ENCODE measurements at places on chromosomes 3 and 15.

GRCh38 chr3:4750306-4750968, 228.8 kb upstream of the BHLHE40 start:
- DNase-seq = no peak

GRCh38 chr3:53131096-53131495, 861 bp upstream of the RFT1 start:
- no peak for DNase-seq

DNA sequence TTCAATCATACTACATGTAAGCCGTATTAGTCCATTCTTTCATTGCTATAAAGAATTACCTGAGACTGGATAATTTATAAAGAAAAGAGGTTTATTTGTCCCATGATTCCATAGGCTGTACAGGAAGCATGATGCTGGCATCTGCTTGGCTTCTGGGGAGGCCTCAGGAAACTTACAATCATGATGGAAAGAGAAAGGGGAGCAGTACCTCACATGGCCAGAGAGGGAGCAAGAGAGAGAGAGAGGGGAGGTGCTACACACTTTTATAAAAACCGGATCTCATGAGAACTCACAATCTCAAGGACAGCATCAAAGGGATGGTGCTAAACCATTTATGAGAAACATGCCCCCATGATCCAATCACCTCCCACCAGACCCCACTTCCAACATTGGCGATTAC, 14.3 kb upstream of the CLASP2 start:
- no peak for DNase-seq

GRCh38 chr3:123027292-123028232, at the start of gene SEMA5B:
Gene SEMA5B, minus strand, starts transcription at chr3:123027763. Its CDS starts 66,500 bp downstream, at chr3:122961263.
- no peak for DNase-seq

DNA sequence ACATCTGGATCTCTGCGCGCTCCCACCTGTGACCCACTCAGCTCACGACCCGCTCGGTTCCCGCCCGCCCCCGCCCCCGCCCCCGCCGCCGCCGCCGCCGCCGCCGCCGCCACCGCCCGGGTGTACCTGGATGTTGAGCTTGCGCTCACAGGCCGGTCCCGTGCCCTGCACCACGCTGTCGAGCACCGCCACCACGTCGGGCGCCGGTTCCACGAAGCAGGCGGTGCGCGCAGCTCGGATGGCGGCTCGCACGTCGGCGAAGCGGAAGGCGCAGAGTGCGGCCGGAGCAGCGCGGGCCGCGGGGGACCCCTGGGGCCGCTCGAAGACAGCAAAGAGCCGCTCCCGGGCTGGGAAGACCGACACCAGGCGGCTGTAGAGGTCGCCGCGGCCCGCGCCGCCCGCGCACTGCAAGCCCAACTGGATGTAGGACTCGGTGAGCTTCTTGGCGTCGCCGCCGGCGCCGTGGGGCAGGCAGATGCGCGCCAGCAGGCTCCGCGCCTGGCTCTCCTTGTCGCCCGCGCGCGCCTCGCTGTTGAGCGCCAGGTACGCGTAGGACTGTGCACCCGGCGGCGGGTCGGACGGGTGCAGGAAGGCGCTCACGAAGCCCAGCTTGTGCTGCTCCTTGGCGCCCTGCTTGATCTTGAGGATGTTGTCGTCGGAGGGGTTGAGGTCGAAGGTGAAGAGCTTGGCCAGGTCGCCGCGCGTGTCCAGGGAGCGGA, 1.1 kb downstream of the PLXND1 start:
- DNase-seq = no peak

DNA sequence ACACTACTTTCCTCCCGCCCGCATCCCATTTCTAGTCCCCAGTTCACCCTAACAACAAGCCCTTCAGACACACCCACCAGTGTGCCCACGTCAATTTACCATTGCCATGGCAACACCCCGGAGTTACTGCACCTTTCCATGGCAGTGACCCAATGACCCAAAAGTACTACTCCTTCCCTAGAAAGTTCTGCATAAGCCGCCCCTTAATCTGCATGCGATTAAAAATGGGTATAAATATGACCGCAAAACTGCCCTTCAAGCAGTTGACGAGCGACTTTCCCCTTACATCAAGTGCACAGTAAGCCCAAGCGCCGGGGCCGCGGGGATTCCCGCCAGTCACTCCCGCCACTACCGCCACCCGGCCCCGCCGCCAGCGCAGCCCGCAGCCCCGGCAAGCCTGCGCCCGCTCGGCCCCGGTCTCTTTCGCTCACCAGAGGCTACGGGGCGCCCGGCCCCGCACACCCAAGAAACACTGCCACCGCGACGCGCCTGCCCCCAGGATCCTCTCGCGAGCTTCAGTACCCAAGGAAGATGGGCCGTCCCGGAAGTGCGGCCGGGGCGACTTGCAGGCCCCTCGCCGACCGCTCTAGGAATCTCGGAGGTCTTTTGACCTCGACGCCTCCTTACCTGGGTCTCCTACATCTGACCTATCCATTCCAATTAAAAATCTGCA, 27.2 kb upstream of the ZNF502 start:
- no peak for DNase-seq

All from NCI-H2107 (cell line).